HFFc6 (cell line): ENCODE measurements at places on chromosomes 12 and 14. TPM values are rescaled to one million over a fixed set of nuclear protein-coding genes. Genes with fewer than 3 reads are reported as not detected.

Gene VWF
- total RNA-seq: 0.03 to 0.18 TPM (median 0.13 TPM) in 3 replicates

Gene RASSF3
- total RNA-seq: 16.9 and 20.4 TPM in 2 replicates

Gene AKAP5
- 1.2 to 1.4 TPM (median 1.4 TPM) in 3 replicates for total RNA-seq

Gene NANOG
- not detected in 3 replicates for total RNA-seq

Gene PFDN5
- total RNA-seq: 532 and 544 TPM in 2 replicates

Gene JAG2
- total RNA-seq: 0.23 to 1.1 TPM (median 0.28 TPM) in 3 replicates

Gene ART4
- not detected in 2 replicates for total RNA-seq

Gene FGD4
- total RNA-seq: 2.0 to 4.0 TPM (median 2.6 TPM) in 3 replicates

Gene NTF3
- 6.8 to 8.4 TPM (median 6.8 TPM) in 3 replicates for total RNA-seq

DNA sequence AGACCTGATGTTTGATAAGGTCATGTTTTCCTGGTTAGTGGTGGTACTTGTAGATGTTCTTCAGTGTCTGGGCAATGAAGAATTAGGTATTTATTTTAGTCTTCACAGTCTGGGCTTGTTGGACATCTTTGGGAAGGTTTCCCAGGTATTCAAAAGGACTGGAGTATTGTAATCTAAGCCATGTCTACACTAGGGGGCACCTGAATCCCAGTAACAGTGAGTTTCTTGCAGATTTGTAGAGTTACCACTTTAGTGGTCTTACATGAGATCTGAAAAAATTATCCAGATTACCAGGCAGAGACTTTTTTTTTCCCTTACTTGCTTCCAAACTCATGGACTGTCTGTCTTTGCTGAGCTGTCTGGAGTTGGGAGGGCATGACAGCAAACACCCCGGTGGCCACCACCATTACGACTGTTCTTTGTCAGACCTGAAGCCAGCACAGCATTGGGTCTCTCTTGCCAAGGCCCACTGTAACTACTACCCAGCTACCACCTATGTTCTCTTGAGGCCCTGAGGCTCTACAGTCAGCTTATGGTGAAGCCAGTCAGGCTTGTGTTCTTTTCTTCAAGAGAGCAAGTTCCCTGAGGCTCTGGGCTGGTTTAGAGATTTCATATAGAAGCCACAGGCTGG, 820.7 kb upstream of the FBXO33 start:
- DNase-seq: no peak

GRCh38 chr12:26226629-26227360, 31.4 kb downstream of the SSPN start:
- DNase-seq: peak; percentile 0

GRCh38 chr12:33832900-33833299, 189.4 kb upstream of the ALG10 start:
- no peak for DNase-seq

- peak; percentile 78 for DNase-seq
These were observed 15.9 kb downstream of the RNASE2 start for GRCh38 chr14:20970983-20971704.

- DNase-seq: no peak
These were observed 24.7 kb downstream of the TMBIM6 start for GRCh38 chr12:49766115-49766455.

GRCh38 chr14:89296281-89296745, 120.7 kb downstream of the FOXN3 start:
- DNase-seq: no peak

- no peak for DNase-seq
These were observed 996 bp downstream of the REC8 start for GRCh38 chr14:24172871-24173281.

DNA sequence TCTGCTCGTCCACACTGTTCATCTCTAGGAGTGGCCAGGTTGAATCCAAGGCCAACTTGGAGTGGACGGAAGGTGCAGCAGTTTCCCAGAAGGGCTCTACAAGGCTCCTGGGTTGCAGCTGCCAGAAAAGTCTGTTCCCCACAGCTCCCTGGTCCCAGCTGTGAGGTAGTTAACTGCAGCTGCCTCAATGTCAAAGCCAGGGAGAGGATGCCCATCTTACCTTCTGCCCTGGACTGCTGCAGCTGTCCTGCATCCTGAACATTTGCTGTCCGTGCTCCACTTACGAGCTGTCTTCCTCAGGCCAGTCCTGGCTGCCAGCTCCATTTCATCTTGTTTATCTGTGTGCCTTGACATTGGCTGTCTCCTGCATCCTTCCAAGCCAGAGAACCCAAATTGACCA, 227.3 kb downstream of the SLC41A2 start:
- no peak for DNase-seq

- no peak for DNase-seq
These were observed 1.7 kb downstream of the ATF7 start for GRCh38 chr12:53624458-53624857.

GRCh38 chr12:102642199-102642598, 161.8 kb upstream of the IGF1 start:
- peak; percentile 14 for DNase-seq

- no peak for DNase-seq
These were observed 40.5 kb downstream of the DIO3 start for GRCh38 chr14:101601606-101602465.

DNA sequence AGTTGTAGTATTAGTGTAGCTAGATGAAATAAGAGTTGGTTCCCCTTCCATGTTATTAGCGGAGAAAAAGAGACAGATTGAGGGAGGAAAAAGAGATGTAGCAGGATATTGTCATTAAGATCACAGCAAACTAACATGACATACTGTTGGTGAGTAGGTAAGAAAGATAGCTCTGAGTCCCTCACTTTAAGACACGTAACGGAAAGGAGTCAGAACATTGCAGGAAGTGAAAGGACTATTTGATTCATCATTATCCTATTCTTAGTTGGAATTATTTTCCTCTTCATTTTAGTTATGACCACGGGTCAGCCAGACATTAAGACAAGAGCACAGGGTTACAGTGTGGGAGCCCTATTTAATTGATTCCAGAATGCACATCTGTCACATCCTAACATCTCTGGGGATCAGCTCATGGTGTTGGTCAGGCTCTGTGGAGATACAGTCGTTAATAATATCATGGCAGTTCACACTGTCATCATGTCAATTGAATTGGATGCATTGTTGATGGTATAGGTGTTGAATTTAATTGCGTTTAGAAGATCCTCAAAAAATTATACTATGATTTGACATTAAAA, 55.0 kb downstream of the TMX1 start:
- no peak for DNase-seq

DNA sequence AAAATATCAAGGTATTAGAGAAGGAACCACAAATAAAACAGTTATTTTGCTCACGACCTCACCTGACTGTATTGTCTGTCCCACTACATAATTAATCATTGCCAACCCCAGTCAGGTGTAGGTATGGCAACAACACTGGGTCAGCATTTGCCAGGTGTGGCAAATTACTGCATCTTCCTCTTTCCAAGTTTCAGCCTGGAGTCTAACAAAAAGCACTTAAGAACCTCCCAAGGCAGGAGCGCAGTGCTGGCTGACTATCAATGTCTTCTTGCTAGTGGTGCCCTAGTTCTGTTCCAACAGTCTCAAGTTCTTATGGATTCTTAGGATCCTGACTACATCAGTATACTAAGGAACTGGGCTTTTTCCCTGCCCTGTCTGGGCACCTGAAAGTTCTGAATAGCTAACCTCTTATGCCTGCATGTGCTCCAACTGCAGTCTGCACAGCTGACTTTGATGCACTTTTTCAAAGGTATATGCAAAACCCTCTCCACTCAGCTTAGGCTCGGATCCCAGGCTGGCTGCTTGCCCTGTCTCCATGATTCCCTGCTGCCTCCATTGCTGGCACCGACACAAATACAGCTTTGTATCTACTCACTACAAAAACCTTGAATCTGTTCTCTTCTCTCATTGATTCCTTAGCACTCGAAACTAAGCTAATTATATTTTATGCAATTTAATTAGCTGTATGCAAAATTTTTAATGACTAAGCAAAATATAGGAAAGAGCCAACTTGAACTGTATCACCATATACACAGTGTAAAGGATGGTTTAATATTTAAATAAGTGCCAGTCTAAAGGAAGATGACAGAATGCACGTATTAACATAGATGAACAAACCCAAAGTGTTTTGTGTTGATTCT, 113.3 kb downstream of the PRKD1 start:
- DNase-seq: no peak

DNA sequence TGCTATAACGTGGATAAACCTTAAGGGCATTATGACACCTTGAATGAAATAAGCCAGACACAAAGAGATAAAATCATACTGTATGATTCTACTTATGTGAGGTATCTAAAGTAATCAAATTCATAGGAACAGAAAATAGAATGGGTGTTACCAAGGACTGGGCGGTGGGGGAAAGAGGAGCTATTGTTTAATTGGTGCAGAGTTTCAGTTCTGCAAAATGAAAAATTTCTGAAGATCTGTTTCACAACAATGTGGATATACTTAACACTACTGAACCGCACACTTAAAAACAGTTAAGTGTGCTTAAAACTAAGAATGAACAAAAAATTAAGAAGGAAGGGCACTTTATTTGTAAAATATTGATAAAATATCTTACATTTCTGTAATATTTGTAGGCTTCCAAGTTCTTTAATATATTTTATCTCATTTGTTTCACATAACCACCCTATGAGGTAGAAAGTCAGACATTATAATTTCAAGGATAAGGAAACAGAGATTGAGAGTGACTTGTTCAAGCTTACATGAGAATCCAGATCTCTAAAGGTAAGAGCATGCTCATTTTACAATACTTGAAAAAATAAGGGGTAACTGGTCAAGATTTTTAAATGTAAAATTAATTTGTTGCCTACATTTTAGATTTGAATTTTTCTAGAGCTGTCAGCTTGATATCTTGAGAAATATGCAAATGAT, 14.9 kb downstream of the LTA4H start:
- no peak for DNase-seq

GRCh38 chr12:31021181-31021580, 52.5 kb upstream of the DDX11 start:
- DNase-seq: no peak

DNA sequence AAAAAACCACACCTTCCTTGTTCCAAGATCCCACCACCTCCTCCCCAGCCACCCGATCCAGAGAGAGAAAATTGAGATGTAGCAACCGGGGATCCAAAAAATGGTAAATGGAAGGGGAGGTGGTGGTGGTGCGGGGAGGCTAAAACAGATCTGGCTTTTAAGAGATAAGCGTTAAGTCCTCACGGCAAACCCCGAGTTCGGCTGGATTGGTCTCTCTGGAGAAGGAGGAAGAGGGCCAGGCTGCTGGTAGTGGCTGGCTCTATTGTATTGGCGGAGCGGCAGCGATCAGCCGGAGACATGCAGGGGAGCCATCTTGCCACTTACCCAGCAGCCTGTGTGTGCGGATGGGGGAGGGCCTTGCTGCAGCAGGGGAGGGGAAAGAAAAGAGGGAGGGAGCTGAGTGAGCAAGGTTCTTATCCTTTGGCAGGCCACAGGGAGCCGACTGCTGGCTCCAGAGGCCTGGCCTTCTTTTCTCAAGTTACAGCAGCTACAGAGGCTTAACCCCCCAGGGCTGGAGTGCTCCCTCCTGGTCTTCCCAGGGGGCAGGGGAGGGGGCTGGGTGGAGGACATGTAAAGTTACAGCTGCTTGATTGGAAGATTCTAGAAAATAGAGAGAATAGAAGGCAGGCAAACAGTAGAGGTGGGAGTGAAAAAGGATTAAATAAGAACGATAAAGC, 14.1 kb upstream of the CDH24 start:
- peak; percentile 89 for DNase-seq

DNA sequence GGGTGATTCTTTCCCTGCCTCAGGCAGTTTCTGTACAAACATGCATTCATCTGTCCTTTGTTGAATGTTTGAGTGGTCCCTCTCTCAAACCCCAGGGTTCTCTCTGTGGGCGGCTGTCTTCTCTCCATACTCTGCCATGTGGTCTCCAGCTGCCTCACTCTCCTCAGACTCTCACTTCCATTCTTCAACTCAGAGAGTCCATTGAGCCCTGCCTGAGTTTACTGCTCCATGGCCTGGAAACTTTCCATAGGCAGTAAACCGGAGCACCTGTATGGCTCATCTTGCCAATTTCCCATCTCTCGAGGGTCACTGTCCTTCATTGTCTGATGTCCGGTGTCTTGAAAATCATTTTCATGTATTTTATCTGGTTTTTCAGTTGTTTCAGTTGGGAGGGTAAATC, 11.3 kb downstream of the C14orf132 start:
- DNase-seq: no peak

DNA sequence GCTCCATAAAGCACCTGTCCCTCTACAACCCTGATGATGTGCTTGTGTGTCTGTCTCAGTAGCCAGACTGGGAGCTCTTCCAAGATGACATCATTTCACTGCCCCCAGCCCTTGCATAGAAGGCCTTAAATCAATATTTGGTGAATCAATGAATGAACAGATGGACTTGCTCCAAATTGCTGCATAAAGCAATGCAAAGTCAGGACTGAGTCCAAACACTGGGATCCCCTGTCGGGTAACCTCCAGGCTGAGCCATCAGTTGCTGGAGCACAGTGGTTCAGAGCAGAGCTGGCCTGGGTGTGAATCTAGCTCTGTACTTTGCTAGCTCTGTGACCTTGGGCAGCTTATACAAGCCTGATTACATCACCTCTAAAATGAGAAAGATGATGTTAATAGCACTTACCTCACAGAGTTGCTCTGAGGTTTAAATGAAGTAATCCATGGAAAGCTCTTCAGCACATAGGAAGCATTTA, 120.3 kb upstream of the VASH1 start:
- DNase-seq: no peak

- DNase-seq: peak; percentile 67
These were observed 61.4 kb upstream of the PCED1B start for GRCh38 chr12:47017901-47018475.

DNA sequence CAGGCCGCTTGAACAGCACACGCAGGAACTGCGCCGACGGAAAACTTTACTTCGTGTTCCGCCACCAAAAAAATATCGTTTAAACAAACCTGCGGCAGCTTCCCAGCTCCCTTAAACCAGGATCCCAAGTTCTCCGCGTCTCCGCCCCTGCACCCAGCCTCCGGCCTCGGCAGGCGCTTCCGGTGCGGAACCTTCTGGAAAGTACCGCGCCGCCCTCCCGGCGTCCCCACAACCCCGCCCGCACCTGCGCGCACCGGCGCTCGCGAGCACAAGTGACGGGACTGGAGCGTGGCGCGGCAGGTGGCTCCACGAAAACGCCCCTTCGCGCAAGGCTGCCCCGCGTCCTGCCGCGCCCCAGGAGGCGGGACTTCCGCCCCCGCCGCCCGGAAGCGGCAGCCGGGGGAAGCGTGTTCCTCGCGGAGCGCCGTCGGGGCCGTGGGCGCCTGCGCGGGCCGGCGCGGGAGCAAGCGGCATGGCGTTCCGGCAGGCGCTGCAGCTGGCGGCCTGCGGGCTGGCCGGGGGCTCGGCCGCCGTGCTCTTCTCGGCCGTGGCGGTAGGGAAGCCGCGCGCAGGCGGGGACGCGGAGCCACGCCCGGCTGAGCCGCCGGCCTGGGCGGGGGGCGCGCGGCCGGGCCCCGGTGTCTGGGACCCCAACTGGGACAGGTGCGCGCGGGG, at the start of gene PGAM5:
PGAM5 (plus strand) TSS at position 438 of the 675 bp plus-strand sequence; CDS start at position 473, 35 bp downstream.
- peak; percentile 66 for DNase-seq
